Osteoblast (primary cell): ENCODE measurements at places on chromosomes 13 and 19.

- no peak for DNase-seq
Measured at GRCh38 chr13:28707629-28708427, 10.9 kb downstream of the SLC46A3 start.

- DNase-seq, result no peak
Measured at GRCh38 chr19:13071444-13072187, 31.0 kb downstream of the LYL1 start.

- DNase-seq, result no peak
Measured at GRCh38 chr19:41691268-41691970, 3.3 kb upstream of the CEACAM7 start.

DNA sequence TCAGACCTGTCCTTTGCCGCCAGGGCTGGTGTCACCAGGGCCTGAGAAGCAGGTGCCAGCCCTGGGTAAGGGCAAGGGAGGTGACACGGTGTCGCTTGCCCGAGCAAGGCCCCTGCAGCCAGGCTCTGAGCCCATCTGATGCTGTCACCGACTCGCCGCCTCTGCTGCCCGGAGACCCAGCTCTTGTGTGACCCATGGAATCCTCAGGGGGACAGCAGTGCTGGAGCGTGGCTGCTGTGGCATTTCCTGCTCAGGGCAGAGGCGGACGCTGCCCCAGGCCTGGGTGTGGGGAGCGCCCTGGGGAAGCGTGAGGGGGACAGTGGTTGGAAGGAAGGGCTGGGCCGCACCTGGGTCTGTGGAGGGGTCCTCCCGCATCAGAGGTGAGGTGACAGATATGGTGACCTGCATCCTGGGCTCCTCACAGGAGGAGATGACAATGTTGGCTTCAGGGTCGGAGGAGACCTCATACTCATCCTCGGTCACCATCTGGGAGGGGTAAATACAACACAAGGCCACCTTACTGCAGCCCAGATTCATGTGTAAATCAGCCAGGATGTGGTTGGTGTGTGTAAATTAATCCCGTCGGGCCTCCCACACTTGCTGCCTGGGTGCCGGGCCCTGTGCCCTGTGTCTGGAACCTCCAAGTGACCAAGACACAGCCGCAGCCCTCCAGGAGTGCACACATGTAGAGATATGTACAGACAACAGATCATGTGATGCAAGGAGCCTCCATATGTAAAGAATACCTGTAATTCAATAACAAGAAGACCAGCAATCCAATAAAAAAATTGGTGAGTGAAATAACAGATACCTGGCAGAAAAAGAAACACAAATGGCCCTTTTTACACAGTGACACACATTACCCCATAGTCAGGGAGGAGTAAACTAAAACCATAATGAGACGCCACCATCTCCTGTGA is 27.6 kb upstream of the MATK start:
- peak; percentile 62 for DNase-seq

DNA sequence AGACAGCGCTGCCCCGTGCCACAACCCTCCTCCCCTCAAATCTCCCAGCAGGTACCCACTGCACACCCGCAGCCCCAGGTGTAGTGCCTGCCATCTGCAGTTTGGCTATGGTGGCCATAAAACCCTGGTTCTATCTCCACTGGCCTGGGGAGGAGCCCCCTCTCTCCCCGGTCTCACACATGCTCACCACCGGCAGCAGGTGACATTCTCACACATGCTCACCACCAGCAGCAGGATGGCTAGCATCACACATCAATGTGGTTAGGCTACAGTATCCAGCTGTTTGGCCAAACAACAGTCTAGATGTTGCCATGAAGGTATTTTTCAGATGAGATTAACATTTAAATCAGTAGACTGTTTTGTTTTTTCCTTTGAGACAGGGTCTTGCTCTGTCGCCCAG is 31.1 kb downstream of the ELL start:
- no peak for DNase-seq

DNA sequence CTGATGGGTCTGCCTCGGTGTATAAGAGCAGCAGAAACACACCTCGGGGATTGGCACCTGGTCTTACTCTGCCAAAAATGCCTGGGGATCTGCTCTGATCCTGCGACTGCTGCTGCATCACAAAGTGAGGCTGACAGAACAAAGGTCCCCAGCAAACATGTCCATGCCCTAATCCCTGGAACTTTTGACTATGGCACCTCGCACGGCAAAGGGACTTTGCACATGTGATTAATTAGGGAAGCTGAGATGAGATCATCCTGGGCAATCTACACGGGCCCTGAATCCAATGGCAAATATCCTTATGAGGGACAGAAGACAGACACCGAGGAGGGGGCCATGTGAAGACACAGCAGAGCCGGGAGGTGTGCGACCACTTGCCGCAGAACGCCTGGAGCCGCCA is 8.5 kb downstream of the GGACT start:
- no peak for DNase-seq

- peak; percentile 23 for DNase-seq
Measured at GRCh38 chr13:27130979-27131623, 40.5 kb downstream of the USP12 start.

DNA sequence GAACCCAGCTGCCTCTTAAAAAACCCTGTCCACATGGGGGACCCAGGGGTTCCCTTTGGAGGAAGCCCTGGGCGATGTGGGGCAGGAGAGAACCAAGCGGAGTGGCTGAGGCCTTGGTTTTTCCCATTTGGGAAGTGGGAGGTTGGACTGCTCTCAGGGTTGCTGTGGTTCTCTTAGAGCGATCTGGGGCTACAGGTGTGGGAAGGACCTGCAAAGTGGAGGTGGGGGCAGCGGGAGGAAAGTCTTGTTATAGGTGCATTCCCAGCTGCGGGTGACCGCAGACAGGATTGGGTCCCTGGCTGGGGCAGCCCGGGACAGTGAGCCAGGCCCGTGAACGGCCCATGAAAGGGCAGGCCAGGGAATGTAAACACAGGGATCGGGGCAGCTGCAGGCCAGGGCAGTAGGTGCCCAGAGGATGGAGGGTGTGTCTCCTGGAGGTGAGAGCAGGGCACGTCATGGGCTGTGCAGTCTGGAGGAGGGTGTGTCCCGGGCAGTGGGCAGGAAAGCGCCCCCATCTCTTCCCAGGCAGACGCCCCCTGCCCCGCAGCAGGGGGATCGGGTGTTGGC is 814 bp downstream of the SLC25A23 start:
- DNase-seq, result peak; percentile 74

DNA sequence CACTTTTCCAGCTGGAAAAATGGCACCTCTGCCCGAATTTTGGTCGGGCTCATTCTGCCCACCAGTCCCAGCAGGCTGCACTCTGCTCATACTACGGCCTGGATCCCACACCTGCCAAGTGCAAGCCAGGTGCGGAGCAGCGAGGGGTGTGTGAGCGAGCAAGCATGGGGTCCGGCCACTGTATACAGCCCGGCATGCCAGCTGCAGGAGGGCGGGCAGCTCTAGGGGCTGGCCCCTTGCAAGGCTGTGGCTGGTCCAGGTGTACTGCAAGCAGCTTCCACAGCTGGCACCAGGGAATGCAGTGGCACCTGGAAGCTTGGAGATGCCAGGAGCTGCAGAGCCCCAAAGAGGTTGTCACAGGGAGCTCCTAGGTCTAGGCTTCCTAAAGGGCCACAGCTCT is 2.7 kb upstream of the INTS6 start:
- DNase-seq, result no peak

DNA sequence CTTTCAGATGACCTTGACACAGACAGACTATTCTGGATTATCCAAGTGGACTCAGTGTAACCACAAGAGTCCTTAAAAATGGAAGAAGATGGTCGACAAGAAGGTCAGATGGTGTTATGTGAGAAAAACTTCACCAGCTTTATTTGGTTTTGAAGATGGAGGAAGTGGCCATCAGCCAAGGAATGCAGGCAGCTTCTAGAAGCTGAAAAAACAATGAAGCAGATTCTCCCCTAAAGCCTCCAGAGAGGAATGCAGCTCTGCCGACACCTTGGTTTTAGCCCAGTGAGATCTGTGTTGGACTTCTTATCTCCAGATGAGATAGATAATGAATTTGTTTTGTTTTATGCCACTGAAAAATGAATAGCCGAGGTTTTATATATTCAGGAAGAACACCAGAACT is 501.5 kb downstream of the DCT start:
- no peak for DNase-seq

- peak; percentile 68 for DNase-seq
Measured at GRCh38 chr13:36251526-36251925, 37.2 kb upstream of the SOHLH2 start.
